GM12865 (cell line): ENCODE measurements at places on chromosomes 7 and 10.

DNA sequence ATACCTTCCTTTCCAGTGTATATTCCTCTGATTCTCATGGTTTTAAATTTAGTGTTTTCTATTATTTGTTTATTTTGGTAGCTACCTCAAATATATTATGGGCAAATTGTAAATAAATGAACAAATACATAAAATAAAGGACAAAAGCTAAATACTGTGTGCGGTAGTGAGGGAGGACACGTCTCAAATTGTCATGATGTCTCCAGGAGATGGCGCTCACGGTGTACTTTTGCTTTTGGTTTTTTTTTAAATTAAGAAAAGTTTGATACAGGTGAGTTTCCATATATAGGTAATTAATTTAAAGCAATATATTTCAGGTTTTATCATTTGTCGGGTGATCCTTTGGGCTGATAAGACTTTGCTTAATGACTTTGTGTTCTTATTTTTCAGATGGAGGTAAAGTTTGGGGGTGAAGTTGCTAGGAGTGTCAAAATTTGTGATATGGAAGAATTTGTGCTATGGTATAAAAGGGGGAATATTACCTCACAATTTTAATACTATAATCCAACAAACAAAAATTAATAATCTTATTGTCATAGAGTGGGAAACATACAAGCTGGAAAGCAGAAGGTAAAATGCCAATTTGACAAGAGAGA is 68.4 kb upstream of the TMEM229A start:
- DNase-seq, result peak; percentile 29

GRCh38 chr7:115269486-115269885 is 347.6 kb downstream of the MDFIC start:
- no peak for DNase-seq

DNA sequence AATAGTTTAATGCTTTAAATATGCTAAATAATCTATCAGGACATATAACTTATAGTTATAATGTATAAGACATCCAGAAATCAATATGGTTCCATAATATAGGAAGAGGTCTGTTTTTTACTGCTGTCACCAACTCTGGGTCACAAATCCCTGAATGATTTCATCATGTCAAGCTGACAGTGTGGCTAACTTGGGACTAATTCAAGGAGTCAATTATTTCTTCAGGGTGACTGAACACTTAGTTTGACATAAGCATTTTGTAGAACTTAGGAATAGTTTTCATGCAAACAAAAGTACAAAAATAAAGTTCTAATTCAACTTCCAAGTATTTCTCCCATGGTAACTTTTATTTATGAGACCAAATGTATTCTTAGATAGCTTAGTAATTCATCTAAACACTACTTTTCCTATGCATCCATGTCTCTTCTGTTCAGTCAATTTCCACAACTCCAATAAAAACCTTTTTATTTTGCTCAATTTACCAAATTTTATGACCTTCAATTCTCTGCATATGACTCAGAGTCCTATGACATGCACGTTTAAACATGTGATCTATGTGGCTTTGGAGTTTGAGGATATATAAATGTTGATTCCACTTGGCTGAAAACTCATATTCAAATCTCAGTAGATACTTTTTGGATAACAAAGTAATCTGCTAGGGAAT is 40.3 kb upstream of the GNAT3 start:
- DNase-seq, result no peak

DNA sequence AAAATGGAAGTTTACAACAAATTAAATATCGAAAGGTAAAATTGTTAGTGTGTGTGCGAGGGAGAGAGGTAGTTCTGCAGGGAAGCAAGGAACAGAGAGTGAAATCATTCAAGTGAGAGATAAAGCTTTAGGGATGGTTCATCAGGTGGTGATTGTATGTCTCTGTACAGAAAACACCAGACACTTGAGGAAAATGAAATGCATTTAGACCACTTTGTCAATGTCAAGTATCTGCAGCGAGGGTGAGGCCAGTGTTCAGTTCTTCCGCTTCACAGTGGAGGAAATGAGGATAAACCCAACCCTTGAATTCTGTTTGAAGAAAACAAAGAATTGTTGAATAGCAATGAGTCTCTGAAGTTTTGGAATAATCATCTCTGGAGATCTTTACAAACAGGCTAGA is 14.4 kb upstream of the ITGB1 start:
- peak; percentile 16 for DNase-seq

GRCh38 chr7:129828989-129829736 is 123.6 kb downstream of the UBE2H start:
- DNase-seq, result peak; percentile 27

GRCh38 chr7:97005183-97006054 is at the start of gene DLX6:
DLX6 (plus strand) TSS chr7:97005553; CDS start chr7:97005978, 425 bp downstream.
- DNase-seq, result peak; percentile 37

DNA sequence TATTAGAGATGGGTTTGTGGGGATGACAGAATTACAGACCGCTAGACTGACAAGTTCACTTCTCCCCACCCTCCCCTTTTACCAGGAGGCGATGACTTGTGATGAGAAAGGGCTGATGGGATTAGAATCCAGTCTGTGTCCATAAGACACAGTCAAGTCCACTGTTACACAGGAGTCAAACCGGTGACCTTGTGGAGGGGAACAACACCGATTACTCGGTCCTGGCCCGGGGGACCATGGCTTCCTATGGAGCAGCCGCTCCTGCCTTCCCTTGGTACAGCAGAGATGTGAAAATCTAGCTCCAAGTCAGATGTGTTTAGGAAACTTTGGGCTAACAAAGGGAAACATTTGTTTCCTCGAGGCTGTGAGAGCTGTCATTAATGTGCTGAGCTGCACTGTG is 105.5 kb downstream of the ACTR3B start:
- no peak for DNase-seq

DNA sequence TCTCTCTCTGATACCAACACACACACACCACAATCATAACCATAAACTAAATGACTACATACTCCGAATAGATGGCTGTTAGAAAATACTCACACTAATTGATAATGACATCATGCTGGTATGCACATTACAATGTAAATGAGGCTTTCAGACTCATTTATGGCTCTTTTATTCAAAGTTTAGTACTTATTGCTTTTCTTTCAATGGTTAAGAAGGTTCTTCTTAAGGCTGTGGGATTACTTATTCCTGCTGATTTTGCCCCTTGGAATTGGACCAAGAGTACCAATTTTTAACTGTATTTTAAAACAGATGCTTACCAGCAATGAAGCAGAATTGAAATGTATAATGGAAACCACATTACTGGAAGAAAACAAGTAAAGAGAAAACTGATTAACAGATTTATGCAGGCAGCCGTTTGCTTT is 20.6 kb upstream of the CABCOCO1 start:
- DNase-seq, result no peak

- no peak for DNase-seq
These were observed 21.0 kb upstream of the C10orf71 start for GRCh38 chr10:49277973-49278372.

DNA sequence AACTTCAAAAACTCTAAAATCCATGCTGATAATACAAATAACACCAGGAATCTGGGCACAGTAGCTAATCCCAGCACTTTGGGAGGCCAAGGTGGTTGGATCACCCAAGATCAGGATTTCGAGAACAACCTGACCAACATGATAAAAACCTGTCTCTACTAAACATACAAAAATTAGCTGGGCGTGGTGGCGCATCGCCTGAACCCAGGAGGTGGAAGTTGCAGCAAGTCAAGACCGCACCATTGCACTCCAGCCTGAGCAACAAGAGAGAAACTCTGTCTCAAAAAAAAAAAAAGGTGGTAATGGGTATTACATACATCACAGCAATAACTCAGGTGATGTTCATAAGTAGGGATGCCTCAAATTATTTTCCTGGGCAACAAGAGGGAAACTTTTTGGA is 315.0 kb upstream of the MEOX2 start:
- DNase-seq, result no peak

DNA sequence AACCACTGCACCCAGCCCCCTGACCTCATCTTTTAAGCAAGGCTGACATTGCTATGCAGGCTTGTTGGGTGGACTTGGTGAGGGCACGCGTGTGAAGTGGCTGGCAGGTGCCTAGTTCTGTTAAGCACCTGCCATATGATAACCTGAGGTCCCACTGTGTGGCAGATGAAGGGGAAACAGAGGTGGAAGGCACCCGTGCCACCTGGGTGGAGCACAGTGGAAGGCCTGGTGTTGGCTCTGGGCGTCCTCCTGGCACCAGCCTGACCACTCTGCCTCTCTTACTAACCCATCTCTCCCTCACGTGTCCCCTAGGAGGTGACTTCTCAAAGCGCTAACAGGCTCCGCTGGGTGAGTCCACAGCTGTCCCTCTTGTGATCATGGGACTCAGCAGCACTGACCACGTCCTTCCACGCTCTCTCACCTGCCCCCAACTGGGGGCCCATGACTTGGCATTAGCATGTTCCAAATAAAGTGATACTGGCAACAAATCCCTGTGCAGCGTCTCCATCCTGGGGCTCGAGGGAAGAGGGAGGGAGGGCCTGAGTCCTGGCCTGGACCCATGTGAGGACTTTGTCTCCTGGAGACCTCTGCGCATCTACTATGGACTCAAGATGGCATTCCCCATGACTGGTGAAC is 4.6 kb upstream of the ZNF862 start:
- DNase-seq, result no peak

DNA sequence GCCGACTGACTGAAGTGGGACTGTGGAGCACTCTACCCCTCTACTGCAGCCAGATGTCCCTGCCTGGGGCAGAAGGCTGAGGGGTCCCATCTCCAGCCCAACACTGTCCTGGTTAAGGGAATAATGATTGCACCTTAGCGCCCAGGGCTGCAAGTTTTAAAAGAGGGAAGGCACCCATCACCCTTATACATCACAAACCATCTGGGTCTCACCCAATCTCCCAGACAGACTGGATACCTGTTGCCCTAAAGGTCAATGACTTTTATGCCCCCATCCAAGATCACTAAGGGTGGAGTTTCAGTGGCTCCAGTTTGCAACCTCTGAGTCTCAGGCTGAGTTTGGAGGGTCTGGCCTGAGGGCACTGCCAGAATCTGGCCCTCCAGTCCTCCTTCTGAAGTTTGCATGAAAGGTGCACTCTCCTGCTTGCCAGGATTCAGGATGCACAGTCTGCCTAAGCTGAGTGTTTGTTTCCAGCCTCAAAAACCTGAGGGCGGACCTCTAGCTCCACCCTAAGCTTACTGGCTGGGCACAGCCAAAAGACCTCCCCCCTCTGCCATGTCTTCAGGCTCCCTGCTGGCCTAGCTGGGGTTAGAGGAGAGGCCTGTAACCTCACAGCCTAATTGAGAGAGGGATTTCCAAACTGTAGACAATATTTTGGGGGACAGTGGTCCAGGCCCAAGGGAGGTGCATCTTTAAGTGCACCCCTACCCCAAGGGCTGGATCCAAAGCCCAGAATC is 2.5 kb upstream of the EMX2 start:
- no peak for DNase-seq

GRCh38 chr7:36227223-36227622 is 74.2 kb downstream of the EEPD1 start:
- DNase-seq, result no peak

DNA sequence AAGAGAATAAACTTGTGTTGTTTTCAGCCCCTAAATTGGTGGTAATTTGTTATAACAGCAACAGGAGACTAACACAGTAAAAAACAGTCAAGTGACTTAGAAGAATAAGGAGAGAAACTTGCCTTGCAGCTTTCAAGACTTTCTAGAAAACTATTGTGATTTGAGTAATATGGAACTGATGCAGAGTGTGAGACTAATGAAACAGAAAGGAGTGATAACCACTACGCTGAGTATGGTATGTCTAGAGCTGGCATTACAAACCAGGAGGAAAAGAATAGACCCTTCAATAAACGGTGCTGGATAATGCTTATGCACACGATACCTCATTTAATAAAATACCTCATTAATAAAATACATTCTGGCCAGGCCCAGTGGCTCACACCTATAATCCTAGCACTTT is 99.9 kb downstream of the CREM start:
- peak; percentile 25 for DNase-seq

GRCh38 chr7:22386865-22387264 is 29.9 kb upstream of the RAPGEF5 start:
- peak; percentile 62 for DNase-seq

- no peak for DNase-seq
These were observed 22.0 kb upstream of the CUX1 start for GRCh38 chr7:101795461-101795860.

DNA sequence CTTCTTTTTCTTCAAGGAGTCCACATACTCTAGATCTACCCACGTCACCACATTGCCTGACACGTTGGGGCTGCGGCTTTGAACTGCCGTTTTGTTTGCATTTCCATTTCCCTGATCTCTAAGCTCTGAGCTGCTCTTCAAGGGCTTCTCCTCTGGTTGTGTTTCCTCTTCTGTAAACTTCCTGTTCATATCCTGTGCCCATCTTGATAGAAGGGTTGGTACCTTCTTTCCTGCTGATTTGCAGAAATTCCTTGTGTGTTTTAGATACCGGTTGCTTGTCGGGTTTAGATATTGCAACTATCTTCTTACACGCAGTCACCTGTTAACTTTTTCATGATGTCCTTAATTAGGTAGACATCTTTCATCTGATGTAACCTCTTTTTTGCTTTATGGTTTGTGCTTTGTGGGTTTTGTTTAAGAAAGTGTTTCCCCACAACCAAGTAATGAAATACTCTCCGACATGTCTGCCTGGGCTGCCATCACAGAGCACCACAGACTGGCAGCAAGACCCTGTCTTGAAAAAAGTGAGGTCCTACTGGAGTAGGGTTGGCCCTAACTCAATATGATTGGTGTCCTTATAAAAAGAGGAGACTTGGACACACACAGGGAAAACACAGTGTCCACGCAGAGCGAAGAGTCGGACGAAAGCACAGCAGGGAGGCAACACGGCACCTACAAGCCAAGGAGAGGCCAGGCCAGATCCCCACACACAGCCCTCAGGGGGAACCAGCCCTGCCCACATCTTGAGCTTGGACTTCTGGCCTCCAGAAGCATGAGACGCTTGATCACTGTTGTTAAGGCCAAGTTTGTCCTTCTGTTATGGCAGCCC is 99.1 kb upstream of the PDGFA start:
- no peak for DNase-seq

DNA sequence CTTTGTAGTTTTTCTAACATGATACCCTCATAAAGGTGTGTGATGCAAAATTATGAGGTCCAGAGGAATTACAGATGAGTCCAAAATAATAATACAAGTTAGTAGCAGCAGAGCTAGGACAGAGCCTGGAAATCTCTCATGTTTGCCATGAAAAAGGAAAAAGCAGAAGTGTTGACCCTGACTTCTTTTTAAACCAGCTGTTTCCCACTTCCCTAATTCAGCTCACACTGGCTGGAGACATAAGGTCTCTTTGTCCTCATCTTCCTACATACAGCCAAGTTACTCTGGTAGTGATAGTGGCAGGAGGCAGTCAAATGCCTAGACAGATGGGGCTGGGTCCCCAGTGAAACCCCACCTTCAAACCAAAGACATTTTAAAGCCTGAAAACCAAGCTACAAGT is 269.2 kb downstream of the C7orf25 start:
- no peak for DNase-seq
